ENCODE measurements at places on chromosomes 6 and 20. TPM values are rescaled to one million over a fixed set of nuclear protein-coding genes. Genes with fewer than 3 reads are reported as not detected.

DNA sequence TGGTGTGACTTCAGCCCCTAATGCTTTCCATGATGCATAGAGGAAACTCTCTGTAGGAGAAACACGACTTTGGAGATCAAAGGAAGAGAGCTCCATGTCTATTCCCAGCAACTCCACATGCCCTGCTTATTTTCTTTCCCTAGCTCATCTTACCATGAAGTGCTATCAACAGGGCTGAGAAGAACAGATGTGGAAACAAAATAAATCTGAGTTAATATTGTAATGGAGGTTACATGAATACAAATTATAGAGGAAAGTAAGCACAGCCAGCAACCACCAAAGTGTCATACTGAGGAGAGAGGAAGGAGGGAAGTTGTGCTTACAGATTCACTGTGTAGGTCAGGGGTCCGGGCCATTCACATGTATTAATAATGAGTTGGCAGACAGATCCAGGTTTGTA is 157.5 kb downstream of the RFPL4B start:
- DNase-seq: no peak

GRCh38 chr6:126118058-126118755 is 131.9 kb downstream of the TRMT11 start:
- no peak for DNase-seq

SLC22A3 gene
- total RNA-seq: 0.10 TPM

- no peak for DNase-seq
Observed at GRCh38 chr6:15312500-15312899, 66.6 kb downstream of the JARID2 start.

GRCh38 chr20:60232380-60232779 is 274.2 kb downstream of the CDH26 start:
- DNase-seq: no peak

DNA sequence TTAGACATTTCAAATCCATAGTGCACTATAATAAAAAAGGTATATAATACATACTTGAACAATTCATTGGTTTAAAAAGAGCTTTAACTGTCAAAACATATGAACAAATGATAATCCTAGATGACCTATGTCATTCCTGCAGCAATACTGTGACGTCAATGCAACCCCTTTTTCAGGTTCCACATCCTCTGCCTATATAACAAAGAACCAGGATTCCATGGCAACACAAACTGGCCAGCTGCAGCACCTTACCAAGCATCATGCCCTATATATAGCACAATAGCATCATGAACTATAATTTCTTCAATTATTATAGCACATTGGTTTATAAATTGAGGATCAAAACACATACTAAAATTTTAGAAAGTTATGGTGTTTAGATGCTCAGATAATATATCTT is 578 bp upstream of the PTCHD4 start:
- no peak for DNase-seq

DNA sequence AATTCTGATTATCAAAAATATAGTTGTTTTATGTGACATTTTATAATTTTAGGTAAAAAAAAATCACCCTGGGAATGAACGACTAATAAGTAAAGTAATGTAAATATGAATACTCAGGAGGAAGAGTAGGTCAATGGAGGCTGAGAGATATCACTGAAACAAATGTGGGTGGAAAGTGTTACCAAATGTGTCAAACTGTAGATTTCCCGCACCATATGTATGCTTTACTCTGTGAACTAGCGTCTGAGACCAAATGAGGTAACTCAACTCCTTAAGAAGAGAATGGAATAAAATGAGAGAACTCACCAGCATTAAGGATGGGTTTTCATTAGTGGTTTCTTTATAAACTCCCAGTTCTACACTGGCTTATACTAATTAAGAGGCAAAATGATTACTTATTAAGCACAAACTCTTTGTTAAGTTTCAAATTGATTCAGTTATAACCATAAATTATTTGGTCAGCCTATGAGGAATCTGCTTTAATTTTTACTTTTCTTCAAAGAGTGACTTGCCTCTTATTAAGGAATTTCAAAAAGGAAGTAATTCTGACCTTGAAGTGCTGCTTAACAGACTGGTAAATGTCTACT is 784.7 kb upstream of the GJE1 start:
- no peak for DNase-seq

- DNase-seq: no peak
Observed at GRCh38 chr20:50794181-50794845, 548 bp upstream of the BCAS4 start.

RSPH4A gene
- total RNA-seq: not detected

SCRT2 gene
- total RNA-seq: not detected

All from A172 (cell line).